ENCODE measurements at places on chromosomes 11 and 22. TPM values are rescaled to one million over a fixed set of nuclear protein-coding genes. Genes with fewer than 3 reads are reported as not detected.

- no peak for DNase-seq
These were observed 36.2 kb downstream of the THOC5 start for GRCh38 chr22:29517215-29517908.

GRCh38 chr22:33524511-33525260, 395.6 kb downstream of the LARGE1 start:
- no peak for DNase-seq

- DNase-seq = peak; percentile 84
These were observed 8.7 kb upstream of the C1QTNF6 start for GRCh38 chr22:37196539-37197450.

- no peak for DNase-seq
These were observed 813 bp upstream of the BTBD10 start for GRCh38 chr11:13463779-13464290.

GRCh38 chr11:3186166-3186953, 21.2 kb upstream of the OSBPL5 start:
- no peak for DNase-seq

GRCh38 chr22:43859176-43859575, 3.1 kb downstream of the SULT4A1 start:
- no peak for DNase-seq

The CARD18 gene
- not detected for total RNA-seq

The RFPL1 gene
- not detected for total RNA-seq

The NRXN2 gene
- not detected for total RNA-seq

The ESAM gene
- 10.8 TPM for total RNA-seq

The EFEMP2 gene
- 2.6 TPM for total RNA-seq

Data from PC-3 (cell line).